ENCODE measurements at places on chromosomes 13 and 19.

DNA sequence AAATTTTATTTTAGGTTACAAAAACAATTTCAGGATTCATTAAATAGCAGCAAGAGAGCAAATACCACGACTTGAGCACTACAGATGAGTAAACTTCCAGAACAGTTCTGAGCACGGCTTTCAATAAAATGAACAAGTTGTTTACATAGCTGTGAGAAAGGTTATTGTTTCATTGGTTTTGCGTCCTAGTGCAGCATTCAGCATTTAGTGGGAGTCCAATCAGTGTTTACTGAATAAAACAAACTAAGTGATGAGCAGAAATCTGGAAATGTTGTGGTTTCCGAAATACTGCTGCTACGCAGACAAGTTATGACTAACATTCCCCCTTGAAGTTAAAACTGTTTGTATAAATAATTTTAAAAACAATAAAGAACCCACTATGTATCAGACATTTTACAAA lies 251.5 kb upstream of the STARD13 start:
- no peak for DNase-seq

DNA sequence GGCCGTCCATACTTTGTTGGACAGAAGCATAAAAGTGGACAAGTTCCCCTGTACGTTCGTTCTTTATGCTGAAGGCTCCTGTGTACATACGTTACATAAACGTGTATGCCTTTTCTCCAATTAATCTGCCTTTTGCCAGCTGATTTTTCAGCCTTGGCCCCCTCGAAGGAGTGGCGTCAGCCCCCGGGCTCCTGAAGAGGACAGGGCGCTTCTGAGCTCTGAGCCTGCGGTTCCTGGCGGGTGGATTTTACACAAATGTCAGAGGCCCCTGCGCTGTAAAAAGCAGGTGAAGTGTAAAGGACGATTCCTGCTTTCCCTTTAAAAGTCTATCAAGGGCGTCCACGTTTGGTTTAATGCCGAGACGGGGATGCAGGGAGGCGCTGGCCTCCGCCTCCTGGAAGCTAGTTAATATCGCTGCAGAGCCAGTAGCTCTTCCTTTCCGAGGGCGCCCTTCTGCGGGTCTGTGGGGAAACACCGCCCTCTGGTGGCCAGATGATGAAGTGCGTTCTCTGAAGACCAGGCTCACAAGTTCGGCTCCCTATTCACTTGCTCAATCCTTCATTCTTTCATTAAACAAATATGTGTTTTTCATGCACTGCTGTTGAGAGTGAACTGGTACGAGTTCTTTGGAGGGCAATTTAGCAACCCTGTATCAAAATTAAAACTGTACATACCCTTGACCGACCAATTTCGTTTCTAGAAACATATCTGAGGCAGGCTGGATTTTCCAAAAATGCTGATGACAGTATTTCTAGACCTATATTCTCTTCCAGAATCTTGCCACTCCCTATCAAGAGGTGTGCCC lies 62.0 kb downstream of the GPR12 start:
- peak; percentile 64 for DNase-seq

DNA sequence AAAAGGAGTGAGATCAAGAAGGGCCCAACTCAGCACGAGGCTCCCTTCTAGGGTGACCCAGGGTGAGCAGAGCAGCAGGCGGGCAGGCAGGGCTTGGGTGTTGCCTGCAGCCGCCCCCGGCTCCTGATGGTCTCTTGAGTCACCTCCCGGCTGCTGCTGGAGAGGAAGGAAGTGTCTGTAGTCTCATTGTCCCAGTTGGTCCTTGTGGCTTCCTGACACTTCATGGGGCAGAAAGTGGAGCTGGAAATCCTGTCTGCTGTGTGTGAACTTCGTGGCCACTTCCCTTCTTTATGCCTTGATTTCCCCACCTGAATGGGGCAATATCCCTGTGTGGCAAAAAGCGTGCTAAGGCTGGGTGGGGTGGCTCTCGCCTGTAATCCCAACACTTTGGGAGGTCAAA lies 2.5 kb downstream of the MAP1S start:
- no peak for DNase-seq

DNA sequence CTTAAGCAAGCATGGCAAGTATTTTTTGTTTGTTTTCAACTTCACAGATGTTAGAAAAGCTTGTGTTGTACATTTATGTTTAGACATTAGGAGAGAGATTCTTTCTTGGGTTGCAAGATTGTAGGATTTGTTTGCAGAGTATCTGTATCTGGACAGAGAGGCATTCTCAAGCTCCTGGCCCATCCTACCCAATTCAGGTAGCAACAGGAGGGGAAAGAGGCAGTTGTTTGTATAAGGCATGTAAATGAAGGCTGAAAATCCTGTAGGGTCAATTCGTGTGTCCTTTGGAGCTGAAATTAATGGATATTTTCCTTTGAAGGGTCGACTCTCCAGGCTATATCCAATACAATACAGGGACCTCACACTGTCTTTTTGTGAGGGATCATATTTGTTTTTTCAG lies 147.3 kb downstream of the KCNRG start:
- no peak for DNase-seq

GRCh38 chr19:20863176-20863575 lies 59.9 kb upstream of the ZNF85 start:
- no peak for DNase-seq

- no peak for DNase-seq
Observed at GRCh38 chr13:68748038-68748437, 1359.6 kb upstream of the ATXN8OS start.

DNA sequence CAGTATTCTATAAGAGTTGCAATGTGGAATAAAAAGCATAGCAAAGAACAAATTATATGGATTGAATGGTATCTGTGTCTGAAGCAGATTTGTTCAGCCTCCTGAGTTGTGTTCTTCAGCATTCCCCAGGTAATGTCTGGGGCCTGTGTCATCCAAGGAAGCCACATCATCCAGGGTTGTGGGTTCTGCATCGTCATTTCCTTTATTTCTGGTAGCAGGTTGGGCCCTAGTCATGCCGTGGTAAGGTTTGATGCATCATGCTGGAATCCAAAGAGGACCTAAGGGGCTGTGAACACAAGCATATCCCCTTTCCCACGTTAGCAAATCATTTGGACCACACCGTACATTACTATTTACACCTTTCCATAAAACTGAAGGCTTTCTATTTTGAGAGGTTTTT lies 131.0 kb upstream of the ZNF91 start:
- no peak for DNase-seq

DNA sequence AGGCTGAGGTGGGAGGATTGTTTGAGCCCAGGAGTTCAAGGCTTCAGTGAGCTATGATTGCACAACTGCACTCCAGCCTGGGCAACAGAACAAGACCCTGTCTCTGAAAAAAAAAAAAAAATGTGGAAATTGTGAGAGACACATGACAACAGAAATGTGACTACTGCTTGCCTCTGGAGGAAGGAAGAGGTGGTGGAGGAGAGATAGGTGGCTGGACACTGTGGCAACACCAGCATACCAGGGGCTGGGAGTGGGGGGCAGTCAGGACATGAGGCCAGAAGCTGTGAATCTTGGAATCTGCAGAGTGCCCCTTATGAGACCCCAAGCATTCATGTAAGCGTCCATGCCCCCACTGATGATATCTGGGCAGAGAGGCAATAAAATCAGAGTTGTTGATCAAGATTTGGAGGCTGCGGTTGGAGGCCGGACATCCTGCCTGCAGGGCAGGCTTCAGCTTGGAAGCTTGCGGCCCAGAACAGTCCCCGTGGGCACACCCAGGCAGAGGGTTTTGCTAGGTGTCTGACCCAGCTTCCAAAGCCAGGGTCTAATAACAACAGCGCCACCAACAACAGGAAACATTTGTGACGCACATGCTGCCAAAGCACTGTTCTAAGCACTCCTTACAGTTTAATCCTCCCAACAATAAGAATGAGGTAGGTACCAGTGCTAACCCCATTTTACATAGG lies 16.9 kb downstream of the FAM187B start:
- no peak for DNase-seq

GRCh38 chr19:10544242-10544752 lies 593 bp downstream of the ATG4D start:
- DNase-seq: no peak

DNA sequence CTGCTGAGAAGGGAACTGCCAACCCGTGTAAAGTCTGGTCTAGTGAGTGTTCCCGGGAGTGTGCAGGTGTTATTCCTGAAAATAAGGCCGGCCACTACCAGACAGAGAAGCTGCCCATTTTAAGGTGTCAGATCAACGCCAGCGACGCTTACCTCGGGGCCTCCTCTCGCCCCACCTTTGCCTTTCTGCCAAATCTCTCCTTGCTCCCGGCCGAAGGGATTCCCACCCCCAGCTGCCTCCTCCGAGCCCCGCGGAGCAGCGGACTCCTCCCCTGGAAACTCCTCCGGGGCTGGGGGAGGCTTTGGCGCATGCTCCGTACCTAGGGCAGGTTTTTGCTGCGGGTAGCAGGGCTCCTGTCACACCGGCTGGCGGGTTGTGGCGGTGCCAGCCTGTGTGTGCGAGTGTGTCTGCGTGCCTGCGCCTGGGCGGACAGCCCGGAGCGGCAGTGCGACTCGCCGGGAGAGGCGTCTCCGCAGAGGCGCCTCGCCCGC lies at the start of gene HS6ST3:
TSS of gene HS6ST3 (plus strand) at position 359 of the 491 bp plus-strand sequence.
- peak; percentile 76 for DNase-seq

DNA sequence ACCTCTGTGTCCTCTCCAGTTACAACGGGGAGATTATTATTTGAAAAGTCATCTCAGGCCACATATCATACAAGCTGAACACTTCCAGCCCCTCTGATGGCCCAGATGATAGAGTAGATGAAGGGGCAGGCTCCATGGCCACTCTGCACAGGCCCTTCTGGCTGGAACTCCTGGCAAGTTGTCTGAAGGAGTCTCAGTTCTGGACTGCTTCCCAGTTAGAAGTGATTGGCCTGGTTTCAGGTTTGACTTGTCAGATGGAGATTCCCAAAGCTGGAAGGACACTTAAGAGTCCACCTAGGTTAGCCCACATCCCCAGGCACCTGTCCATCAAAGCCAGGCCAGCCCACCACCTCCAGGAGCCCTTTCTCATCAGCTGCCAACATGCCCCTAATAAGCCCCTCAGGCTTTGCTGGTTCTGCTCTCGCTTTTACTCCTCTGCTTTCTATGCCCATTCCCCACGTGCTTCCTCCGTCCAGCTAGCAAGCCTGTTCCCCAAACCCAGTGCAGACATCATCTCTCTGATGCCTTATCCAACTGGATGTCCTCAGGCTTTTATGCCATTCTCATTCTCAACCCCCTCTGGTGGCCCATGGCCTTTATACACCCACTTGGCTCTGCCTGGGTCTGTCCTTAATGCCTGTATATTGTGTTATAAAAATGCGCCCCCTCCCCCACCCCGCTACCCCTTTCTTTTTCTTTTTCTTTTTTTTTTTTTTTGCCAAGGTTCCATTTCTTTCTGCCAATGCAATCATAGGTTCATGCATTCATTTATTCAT lies 56.5 kb downstream of the HSPH1 start:
- no peak for DNase-seq

DNA sequence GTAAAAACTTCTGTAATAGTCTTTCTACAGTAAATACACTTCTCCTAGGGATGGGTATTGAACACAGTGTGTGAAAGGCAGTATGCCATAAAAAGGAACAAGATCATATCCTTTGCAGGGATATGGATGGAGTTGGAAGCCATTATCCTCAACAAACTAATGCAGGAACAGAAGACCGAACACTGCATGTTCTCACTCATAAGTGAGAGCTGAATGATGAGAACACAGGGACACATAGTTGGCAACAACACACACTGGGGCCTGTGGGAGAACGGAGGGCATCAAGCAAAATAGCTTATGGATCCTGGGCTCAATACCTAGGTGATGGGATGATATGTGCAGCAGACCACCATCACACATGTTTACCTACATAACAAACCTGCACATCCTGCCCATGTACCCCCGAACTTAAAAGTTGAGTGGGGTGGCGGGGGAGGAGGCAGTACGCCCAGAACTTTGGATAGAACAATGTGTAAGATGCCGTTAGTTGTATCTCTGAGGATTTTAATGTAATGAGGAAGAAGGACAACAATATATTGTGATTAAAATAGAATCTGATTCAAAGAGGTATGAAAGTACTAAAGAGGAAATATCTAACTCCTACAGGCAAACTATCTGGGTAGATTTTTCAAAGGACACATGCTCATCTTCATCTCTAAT lies 183.2 kb downstream of the NDFIP2 start:
- no peak for DNase-seq

- DNase-seq: no peak
Observed at GRCh38 chr13:45167611-45168554, 33.0 kb downstream of the KCTD4 start.

GRCh38 chr13:47639738-47640447 lies 361.2 kb downstream of the SUCLA2 start:
- DNase-seq: no peak

GRCh38 chr19:5170329-5170745 lies 170.3 kb downstream of the PTPRS start:
- no peak for DNase-seq

DNA sequence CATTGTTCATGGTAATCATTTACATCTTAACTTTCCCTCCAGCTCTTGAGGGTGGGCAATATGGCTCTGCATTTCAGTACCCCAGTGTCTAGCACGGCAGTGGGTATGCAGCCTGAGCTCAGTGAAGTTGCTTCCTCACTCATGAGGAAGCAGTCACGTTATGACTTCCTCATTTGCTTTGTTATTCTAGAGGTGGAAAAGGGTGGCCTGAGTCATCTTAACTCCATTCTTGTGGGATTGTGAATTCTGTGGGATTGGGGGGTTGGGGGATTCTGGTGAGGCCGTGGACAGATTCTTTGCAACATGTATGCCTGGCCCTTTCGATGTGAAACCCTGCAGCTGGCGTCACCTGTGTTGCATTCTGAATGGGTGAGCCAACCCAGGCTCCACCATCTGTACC lies 406.7 kb upstream of the ZNF507 start:
- no peak for DNase-seq

- DNase-seq: no peak
Observed at GRCh38 chr19:2358548-2359173, 1.4 kb upstream of the TMPRSS9 start.

DNA sequence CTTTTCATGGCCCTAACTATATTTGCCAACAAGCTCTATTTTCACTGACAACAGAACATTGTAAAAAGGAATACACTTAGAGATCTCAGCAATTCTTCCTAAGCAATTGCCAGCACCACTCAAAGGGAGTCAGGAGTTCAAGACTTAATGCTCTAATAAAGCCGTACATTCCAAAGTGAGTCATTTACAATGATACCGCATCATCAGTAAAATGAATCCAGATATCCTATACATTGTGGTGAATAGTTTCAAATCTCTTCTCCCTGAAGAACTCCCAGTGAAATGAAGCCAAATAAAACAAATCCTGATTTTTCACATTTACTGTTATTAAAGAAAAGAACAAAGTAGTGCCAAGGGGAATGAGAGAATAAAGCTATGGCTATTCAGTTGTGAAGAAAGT lies 2898.7 kb upstream of the PCDH20 start:
- DNase-seq: no peak

DNA sequence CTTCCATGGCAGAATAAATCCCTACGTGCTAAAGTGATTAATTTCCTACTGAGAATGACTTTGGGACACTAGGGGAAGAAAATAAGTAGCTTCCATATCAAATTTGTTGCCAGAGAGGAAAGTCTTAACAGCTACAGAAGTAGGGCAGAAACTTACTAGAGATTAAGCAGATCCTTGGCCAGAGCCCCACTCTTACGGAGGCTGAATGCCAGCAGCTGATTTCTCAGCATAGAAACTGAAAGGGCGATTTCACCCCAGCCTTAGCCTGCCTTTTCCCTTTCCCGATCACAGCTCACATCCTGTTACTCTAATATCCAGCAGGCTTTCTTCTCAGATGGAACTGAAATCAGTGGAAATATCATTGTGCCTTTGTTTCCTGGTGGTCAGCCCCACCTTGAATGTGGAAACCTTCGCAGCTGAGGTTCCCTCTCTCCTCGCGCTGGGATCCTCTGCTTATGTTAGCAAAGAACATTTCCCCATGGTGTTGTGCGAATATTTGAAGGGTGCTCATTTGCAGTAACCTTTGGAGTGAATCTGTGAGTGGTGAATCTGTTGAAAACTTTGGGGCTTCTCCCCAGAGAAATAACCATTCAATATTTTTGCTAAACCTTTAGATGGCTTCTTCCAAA lies 8.4 kb downstream of the FAM124A start:
- DNase-seq: no peak

Measured in NCI-H1694 treated with DMSO at 0.1 percent for 48 hours (cell line).